ENCODE measurements at places on chromosomes 4 and X. TPM values are rescaled to one million over a fixed set of nuclear protein-coding genes. Genes with fewer than 3 reads are reported as not detected.

Gene CHIC2
- 48.8 TPM for total RNA-seq

Gene MID2
- 17.2 TPM for total RNA-seq

Gene OR13H1
- total RNA-seq: not detected

Gene FGF13
- total RNA-seq: 4.6 TPM

Gene OPHN1
- total RNA-seq: 8.3 TPM

Gene DIPK2B
- not detected for total RNA-seq

Gene NPY5R
- total RNA-seq: not detected

Gene TMEM185A
- total RNA-seq: 17.3 TPM

Gene TMA16
- 21.1 TPM for total RNA-seq

Gene WFS1
- total RNA-seq: 37.5 TPM

Gene FHIP1A
- total RNA-seq: under 0.01 TPM

Gene F8
- 7.9 TPM for total RNA-seq

Gene SMR3B
- not detected for total RNA-seq

Gene CLCN4
- total RNA-seq: 2.1 TPM

Gene CDKL2
- 2.3 TPM for total RNA-seq

Gene IL15
- total RNA-seq: 14.9 TPM

Gene MAGEB1
- total RNA-seq: not detected

Gene LONRF3
- total RNA-seq: 0.33 TPM

Gene FGB
- total RNA-seq: not detected

Gene IL9R
- not detected for total RNA-seq

Gene PDZD4
- 0.26 TPM for total RNA-seq

Gene ZNF595
- total RNA-seq: 16.2 TPM

Gene IL2
- not detected for total RNA-seq

Gene TRMT10A
- 11.1 TPM for total RNA-seq

Gene TMEM156
- 0.26 TPM for total RNA-seq

Gene TMEM131L
- 15.0 TPM for total RNA-seq

Gene GPR173
- total RNA-seq: 2.3 TPM

Measured in fibroblast of lung (primary cell).